ENCODE measurements at places on chromosomes 6 and 20.

DNA sequence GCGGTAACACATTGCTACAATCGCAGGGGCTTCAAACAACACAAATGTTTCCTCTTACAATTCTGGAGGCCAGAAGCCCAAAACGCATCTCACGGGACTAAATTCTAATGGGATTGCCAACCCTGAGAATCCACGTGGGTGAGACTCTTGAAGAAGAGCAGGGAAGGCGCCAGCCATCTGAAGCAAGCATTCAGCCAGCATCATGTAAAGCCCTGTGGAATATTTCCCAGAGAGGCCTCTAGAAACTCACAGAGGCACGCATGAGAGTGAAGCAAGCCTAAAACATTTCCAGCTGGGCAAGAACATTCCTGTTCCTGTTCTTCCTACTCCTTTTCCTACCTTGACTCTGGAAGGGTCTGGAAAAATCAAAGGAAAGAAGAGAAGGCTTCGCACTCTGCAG, 19.6 kb upstream of the FNDC1 start:
- DNase-seq = no peak

- no peak for DNase-seq
These were observed 87.7 kb downstream of the EPB41L2 start for GRCh38 chr6:130975325-130975724.

GRCh38 chr20:12161734-12162133, 244.0 kb downstream of the BTBD3 start:
- DNase-seq = no peak

GRCh38 chr6:44627091-44627882, 239.8 kb downstream of the CDC5L start:
- no peak for DNase-seq

GRCh38 chr6:10993896-10994295, 50.2 kb downstream of the ELOVL2 start:
- DNase-seq = no peak

DNA sequence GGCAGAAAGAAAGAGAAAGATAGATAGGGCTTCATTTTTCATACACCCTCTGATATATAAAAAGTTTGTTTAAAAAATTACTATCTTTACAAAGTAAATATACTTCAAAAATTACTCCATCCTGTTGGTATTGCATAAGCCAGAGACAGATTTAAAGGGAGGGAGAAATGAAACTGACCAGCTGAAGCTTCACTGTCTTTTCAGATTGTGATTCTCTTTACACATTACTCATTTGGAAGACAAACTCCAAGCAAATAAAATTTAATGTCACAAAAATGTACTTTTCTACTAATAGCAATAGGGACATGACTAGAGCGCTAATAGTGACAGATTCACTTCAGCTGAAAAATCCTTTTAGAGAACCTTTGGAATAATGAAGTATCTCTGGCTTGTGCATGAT, 38.6 kb upstream of the MARCKS start:
- no peak for DNase-seq

DNA sequence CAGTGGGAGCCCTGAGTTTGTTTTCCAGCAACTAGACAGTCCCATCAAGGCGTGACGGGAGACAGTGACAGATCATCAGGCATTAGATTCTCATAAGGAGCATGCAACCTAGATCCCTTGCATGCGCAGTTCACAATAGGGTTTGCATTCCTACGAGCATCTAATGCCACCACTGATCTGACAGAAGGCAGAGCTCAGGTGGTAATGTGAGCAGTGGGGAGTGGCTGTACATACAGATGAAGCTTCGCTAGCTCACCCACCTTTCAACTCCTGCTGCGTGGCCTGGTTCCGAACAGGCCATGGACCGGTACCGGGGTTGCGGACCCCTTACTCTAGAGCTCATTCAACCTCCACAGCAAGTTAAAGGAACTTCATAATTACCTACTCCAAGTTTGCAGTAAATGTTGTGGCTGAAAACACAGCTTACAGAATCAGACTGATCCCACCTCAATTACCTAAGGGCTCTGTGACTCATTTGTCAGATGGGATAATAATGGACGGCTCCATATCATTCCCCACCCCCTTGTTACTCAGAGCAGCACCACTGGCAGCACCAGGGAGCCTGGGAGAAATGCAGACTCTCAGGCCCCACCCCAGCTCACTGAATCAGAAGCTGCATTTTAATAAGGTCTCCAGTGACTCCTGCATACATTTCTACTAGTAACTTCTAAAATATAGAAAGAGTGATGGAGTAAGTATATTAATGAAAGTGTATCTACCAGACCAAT, 15.7 kb downstream of the PXMP4 start:
- no peak for DNase-seq

GRCh38 chr6:88704980-88705379, 258.4 kb downstream of the RNGTT start:
- no peak for DNase-seq

DNA sequence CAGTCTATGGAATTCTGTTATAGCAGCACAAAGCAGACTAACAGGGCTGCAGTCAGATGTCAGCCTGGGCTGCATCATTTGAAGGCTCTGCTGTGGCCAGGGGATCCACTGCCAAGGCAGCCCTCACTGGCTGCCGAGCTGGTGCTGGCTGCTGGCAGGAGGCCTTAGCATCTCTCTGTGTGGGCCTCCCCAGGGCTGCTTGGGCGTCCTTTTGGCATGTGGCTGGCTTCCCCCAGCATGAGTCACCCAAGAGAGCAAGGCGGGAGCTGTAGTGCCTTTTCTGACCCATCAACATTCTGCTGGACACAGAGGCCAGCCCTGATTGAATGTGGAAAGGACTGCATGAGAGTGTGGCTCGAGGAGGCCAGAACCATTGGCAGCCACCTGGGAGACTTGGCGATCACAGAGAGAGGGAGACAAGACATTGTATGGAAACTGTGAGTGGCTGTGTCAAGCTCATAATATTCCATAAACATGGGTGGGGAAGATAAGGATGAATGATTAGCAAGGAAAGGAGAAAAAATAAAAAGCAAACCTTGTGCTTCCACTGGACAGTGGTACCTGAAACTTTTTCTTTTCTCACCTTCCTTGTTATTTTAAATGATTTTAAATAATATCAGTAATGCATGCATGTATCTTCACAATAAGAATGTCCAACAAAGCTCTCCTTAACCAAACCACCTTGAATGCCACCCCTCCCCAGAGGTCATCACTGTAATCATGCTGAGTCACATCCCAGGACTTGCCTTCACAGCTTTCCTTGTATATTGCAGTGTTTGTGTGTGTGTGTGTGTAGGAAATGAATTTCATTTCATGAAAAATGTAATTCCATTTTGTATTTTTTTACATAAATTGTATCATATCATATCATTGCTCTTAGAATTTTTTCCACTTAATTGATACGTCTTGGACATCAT, 55.0 kb upstream of the VSX1 start:
- DNase-seq = no peak

GRCh38 chr6:2865694-2866151, 24.1 kb upstream of the SERPINB1 start:
- DNase-seq = no peak

DNA sequence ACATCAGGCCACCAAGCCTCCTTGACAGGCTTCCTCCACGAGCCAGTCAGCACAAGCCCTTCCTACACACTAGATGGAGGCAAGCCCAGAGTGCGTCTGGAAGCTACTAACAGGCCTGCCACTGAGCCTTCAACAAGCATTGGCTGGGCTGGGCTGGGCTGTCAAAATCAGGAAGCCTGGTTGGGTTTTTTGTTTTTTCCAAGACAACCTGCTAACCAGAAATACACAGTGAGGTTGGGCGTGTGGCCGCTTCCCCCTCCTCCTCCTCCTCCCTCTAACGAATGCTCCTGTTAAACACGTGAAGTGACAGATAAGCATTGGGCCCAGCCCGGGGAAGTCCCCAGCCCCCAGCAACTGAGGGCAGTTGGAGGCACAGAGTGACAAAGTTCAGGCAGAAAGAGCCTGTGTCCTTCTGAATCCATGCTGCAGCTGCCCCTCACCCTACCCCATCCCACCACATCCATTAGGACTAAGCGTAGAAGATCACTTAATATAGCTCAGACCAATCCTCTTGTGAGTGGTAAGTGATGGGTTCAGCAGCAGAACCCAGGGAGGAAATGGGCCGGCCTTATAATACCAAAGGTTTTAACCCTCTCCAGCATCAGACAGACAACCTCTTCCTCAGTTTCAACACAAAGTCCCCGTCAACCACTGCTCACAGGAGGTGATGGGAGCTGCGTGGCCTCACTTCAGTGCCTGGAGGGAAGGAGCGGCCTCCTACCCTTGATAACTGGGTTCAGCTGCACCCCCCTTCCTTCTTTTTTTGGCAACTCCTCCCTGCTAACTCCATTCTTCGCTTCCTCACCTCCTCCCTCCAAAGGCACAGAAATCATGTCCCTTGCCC, 1.1 kb downstream of the NFATC2 start:
- no peak for DNase-seq

GRCh38 chr20:62911701-62912280, 14.5 kb downstream of the DIDO1 start:
- DNase-seq = no peak

DNA sequence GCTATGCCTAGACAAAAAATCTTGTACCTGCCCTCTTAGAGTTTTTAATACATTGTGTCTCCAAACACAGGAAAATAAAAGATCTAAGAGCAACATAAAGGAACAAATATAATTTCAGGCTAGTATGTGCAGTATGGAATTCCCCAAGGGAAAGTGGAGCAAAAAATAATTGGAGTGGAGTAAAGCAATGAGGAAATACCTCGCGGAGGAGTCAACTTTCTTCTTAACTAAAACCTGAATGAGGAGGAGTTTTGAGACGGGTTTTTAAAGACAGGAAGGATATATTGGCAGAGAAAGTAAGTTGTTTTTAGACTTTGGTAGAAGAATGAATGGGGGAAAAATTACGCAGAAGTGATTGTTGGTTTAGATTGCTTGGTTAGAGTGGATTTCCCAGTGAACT, 14.0 kb downstream of the HIVEP1 start:
- no peak for DNase-seq

GRCh38 chr6:9933677-9934076, 481.2 kb downstream of the TFAP2A start:
- no peak for DNase-seq
